ENCODE measurements at places on chromosomes 6 and 20.

GRCh38 chr6:25925876-25926275 is 4.6 kb downstream of the SLC17A2 start:
- DNase-seq: no peak

DNA sequence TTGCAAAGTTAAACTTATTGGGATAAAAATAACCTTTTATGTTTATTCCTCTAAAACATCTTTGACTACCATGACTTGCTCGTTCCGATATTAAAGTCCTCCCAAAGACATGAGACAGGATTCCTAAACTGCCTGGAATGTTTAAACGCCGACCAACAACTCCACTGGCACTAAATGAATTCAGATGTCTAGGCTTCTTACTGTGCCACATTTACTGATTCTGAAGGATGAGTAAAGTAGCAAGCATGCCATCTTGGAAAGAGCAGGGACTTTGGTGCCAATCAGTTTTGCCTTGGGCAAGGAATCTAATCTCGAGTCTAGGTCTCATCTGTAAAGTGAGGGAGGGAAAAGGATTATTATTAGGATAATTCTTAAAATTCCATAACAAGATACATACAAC is 25.3 kb downstream of the MBOAT1 start:
- no peak for DNase-seq

- DNase-seq: no peak
Measured at GRCh38 chr6:43376551-43376981, 7.1 kb upstream of the ZNF318 start.

DNA sequence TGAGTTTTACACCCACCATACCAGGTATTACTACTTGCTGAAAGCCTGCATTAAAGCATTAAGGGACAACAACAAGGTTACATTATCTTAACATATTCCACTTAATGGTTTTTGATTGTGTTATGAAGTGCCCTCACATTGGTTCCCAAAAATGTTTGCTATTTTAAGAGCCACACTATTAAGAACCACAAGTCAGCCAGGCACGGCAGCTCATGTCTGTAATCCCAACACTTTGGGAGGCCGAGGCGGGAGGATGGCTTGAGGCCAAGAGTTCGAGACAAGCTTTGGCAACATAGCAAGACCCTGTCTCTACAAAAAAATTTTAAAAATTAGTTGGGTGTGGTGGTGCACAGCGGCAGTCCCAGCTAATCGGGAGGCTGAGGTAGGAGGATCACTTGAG is 28.2 kb downstream of the ATXN1 start:
- no peak for DNase-seq

DNA sequence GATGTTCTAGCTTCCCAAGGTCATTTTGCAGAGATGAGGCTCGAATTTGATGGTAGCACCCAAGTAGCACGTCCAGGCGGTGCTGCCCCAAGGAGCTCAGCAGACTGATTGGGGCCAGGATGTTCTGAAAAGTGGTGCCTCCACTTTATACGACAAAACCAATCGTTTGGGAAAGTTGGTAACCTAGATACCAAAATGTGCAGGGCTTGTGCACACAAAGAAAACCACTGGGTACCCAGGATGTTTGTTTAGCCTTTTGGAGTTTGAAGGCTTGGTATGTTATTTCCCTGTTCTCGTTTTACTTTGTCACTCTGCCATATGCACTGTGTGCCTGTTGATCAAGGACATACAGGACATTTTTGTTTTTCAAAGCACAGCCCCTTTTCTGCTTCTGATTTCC is 40.7 kb upstream of the PBOV1 start:
- DNase-seq: no peak

- peak; percentile 17 for DNase-seq
Measured at GRCh38 chr6:88870717-88871330, 92.6 kb downstream of the RNGTT start.

DNA sequence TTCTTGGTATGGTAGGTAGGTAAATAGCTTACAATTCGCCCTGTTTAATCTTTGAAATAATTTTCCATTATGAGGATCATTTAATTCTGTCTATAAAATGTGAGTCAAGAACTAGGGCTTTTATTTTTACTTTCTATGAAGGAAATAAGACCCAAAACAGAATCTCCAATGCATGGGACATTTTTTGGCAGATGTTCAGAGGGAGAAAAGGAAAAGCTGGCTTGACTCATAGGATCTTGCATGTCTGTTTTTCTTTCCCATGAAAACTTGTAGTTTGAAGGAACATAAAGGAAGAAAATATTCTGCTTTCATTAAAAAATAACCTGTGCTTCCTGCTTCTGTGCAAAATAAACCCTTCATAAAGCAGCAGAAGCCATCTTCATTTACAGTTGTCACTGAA is 143.1 kb upstream of the INSM1 start:
- no peak for DNase-seq

DNA sequence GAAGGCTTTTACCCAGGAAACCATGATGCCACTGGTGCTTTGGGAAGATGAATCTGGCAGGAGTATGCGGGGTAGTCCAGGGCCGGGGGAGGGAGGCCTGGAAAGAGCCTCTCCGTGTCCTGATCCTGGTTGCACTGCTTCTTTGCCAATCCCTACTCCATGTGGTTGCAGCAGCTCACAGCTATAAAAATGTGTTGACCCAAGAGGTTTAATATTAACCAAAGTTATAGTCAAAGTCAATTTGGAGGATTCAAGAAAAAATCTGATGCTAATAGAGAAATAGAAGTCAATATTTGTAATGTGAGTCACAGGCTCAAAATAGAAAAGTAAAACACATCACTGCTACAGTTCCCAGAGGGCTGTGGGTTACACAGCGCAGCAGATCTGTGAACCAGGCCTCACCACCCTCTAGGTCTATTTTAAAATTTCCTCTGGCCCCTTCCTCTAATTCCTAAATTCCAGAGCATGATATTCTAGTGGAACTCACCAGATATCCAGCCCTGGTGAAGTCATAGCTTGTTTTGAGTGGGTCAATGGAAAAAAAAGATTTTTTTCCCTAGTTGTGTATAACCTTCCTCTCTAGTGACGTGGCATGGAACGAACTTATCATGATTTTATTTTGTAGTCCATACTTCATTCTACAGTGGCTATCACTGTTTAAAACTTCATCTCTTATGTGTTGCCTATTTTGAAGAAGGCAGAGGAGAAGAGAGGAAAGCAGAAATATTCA is 63.2 kb upstream of the BMP2 start:
- no peak for DNase-seq

- no peak for DNase-seq
Measured at GRCh38 chr20:3313683-3314065, 74.7 kb upstream of the SLC4A11 start.

DNA sequence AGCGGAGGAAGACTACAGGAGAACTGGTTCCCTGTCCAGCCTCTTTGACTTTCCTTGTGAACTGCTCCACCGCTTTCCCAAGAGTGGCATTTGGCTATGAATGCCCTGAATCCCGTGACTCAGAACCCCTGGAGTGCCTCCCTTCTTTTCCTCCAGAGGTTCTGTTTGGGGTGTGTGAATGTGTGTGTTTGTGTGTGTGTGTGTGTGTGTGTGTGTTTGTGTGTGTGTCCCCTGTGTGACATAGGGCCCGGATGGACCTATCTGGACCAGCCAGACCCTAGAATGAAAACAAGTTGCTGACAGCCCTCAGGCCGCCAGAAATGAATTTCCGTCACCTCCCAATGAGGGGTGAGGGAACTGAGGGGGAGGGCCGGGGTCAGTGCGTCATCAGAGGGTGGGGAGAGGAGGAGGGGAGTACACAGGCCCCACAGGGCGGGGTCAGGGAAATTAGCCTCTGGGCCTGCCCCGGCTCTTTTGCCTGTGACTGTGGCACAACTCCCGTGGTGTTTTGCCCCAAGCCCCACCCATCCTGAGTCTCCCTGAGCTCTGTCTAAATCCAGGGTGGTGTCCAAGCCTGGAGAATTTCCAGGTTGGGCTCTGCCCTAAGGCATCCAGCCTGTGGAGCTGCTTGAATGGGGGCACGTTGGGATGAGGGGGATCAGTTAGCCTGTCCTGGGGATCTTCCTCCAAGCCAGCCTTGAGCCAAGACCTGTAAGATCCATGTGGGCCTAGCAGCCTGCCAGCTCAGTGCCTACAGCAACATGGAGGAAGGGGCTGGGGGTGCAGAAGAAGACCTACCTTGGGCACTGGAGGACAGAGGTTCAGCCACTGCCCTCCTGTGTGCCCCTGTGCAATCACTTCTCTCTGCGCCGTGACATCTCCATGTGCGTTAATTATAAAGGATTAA is 15.2 kb upstream of the MRPS18A start:
- no peak for DNase-seq

- DNase-seq: no peak
Measured at GRCh38 chr6:105791179-105791578, 295.0 kb upstream of the PRDM1 start.

DNA sequence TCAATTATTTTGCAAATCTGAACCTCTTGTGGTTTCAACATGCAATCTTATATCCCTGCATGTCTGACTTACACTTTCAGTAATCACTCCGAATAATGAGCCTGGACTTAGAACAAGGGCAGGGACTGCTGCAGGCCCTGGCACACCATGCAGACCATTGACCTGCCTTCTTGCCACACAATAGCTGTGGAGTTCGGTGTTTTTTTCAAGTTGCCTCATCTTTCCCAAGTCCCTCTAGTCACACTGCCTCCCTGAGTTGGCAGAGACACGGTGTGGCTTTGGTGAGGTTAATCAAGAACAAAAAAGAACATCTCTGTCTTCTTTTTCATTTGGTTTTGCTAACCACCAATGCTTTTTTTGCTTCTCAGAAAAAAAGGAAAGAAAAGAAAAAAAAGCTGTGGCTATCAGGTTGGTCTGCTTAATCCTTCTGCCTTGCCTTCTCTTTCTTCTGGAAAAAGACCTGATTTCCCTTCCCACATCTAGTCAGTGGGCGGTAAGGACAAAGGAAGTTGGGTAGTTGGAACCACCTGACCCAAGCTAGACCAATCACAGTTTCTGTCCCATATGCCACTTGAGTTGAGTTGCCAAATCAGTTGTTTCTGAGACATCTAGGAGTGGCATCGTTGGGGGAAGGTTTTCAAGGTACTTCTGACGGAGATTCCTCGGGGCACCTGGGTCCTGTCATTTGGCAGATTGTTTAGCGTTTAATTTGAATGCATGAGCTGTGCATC is 55.9 kb upstream of the TASP1 start:
- no peak for DNase-seq

DNA sequence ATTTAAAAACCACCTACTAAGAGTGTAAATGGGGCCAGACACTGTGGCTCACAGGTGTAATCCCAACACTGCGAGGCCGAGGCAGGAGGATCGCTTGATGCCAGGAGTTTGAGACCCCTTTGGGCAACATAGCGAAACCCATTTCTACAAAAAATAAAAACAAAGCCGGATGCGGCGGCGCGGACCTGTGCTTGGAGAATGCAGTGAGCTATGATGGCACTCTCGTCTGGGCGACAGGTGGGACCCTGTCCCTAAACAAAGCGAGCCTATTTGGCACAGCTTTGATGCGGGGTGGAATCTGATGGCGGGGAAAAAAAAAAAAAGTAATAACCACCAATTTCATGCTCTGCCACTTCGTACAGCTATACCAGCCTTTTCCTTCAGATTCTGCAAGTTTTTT is 1.1 kb downstream of the TCP1 start:
- no peak for DNase-seq

GRCh38 chr6:100269189-100269588 is 195.5 kb downstream of the SIM1 start:
- no peak for DNase-seq

DNA sequence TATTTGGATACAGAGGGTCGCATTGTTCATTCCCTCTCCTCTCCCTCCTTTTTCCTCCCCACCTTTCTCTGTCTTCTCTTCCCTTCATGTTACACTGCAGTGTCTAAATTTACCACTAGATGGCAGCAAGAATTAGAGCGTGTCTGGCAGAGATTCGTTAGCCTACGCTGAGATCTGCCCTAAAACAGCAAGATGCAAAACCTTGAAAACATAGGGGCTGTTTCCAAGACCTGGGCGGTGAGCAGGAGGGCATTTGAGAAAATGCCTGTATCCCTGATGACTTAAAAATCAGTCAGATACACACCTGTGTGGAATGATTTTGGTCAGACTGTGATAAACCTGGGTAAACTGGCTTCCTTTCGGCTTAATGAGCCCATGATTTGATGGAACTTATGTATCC is 101.5 kb upstream of the ISM1 start:
- peak; percentile 37 for DNase-seq

DNA sequence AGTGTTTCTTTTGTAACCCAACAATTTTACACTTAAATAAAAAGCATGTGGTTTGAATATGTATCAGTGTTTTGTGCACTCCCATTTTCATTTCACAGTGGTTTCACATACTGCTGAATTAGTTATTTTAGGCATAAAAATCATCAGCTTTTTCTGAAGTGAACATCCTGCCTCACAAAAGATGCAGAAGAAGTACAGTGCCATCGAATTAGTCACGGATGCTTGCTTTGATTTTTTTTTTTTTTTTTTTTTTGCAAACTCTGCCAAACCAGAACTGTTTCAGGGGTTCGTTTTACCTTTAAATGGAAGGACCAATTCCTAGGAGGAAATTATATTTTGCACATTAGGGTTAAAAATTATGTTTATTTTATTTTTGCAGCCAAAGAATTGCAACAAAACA is 158.6 kb downstream of the RPS12 start:
- no peak for DNase-seq

DNA sequence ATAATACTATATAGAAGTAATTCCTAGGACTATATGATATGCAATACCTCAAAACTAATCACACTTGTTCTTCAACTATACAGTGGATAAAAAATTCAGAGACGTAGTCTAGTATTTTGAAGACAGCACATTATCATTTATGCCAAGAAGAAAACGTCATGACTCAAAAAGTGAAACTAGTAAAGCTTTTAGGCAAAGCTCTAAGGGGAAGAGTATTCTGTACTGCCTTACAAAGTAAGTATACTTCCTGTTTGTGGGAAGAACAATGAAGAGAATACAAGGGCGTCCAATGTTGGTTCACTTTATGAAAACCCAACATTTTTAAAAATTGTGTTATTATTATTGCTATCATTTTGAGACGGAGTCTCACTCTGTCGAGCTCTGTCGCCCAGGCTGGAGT is 27.9 kb downstream of the LOC128125822 start:
- no peak for DNase-seq

DNA sequence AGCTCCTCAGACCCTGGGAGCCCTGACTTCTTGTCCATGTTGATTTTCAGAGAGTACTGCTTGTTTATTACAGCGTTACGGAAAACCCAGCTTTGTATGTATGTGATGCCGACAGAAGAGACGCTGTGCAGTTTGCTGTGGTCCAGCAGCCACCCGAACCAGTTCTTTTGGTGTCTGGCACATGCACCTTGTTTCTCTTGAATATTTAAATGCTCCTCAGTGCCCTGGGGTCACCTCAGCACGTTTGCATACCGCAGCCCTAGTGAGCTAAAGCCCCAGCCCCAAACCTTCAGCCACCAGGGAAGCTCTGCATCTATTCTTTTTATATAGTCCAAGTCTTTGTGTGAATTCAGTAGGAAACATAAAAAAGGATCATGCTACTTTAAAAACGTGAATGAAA is 39.9 kb downstream of the AFDN start:
- no peak for DNase-seq

- DNase-seq: no peak
Measured at GRCh38 chr20:8829256-8829655, 239.6 kb upstream of the PLCB4 start.

- DNase-seq: no peak
Measured at GRCh38 chr20:37971561-37972127, 61.6 kb downstream of the TTI1 start.

GRCh38 chr6:122799916-122800686 is 11.0 kb downstream of the SMPDL3A start:
- no peak for DNase-seq

- DNase-seq: no peak
Measured at GRCh38 chr6:31143148-31143547, 4.3 kb upstream of the PSORS1C2 start.

Data from activated T-cell treated with anti-CD3 and anti-CD28 coated beads for 24 hours (primary cell).